ENCODE measurements at places on chromosomes 5 and 9.

- peak; percentile 45 for DNase-seq
Measured at GRCh38 chr5:18314192-18314778, 680.0 kb downstream of the TAF11L14 start.

DNA sequence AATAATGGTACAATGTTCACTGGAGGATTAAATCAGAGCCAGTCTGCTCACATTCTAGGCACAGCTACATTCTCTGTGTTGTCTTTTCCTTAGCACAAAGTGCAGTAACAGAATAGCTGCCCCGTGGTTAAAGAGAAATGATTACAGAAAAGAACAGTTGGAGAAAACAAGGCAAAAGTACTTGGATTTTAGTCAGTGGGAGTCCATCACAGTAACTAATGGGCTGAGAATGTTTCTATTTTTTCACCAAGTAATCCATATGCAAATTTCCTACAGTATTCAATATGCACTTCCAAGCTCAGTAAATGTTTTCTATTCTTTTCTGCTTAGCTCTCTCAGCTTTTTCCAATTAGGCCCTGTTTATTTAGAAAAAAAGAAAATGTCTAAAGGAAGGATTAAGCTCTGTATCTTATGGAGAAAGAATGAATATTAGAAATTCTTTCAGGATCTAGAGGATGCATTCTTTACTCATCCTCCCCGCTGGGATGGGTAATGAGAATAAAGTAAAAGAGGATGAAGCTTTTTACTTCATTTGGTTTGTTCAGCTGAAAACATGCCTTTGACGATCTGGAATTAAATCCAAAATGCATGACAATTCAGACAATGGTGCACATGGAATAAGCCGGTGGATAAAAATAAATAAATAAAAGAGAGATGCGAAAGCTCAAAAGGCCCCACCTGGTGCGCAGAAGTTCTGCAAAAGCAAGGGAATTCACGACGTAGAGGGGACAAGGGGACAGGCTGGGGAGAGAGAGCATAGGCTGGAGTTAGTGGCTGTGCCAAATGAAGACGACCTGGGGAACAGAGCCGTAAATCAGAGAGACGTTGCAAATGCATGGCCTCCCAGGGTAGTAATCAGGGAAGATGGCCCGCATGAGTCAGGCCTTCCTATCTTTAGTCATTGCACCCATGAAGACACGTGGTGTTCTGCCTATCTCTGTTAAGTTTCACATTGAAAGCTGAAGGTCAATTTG is 345.2 kb downstream of the GLIS3 start:
- no peak for DNase-seq

- no peak for DNase-seq
Measured at GRCh38 chr9:90929626-90930025, 128.0 kb downstream of the SYK start.

DNA sequence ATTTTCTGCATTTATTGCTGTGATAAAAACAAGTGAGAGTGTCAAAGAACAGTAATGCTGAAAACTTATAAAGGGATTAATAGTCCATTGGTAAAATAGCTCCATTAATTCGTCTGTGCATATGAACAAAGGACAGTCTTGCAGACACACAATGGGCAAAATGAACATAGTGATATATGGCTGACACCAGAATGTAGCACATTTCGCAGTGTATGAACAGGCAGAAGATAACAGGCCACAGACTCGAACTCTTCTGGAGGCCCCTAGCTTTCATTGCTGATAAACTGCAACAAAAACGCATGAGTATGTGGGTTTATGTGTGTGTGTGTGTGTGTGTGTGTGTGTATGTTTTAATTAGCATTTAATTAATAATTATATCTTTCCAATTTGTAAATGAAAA is 354.8 kb downstream of the TAF11L14 start:
- DNase-seq = no peak

- peak; percentile 82 for DNase-seq
Measured at GRCh38 chr9:114371973-114372917, 15.5 kb downstream of the AKNA start.

DNA sequence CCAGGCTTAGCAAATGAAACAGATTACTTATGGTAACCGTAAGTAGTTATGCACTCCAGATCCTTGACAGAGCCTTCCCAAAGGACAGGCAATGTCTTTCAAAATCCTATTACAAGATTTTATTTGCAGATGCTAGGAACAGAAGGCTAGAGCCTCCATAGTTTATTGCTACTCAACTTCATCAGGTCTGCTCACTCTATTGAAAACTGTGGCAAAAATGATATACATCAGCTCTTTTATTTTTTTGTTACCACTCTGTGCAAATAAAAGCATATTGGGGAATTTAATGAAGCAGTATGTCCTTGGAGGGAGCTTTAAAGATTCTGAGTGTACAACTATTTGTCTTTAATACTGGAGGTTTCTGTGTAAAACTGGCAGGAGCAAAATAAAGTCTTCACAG is 46.5 kb downstream of the SLC44A1 start:
- no peak for DNase-seq

- DNase-seq = no peak
Measured at GRCh38 chr5:4089087-4089486, 493.5 kb downstream of the IRX1 start.

DNA sequence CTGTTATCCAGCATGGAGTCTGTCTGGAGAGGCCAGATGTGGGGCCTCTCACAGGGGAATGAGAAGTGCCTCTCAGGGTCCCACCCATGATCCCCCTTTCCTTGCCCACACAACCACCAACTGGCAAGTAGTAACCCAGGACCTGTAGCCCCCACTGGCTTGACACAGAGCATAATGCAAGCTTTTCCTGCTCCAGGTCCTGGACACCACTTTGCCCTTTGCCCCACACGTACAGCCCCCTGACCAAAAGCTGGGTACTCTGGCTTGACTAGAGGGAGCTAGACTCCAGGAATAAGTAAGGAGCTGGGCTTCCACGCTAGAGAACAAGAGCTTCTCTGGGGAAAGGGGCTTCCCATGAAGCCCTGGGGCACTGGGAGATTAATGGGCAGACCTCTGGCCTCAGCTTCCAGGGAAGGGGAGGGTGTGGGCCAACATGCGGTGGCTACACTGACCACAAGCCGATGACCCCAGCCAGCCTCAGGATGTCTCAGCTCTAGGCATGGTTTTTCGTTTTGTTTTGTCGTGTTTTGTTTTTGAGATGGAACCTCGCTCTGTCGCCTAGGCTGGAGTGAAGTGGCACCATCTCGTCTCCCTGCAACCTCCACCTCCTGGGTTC is 109.5 kb downstream of the C9orf50 start:
- DNase-seq = no peak

DNA sequence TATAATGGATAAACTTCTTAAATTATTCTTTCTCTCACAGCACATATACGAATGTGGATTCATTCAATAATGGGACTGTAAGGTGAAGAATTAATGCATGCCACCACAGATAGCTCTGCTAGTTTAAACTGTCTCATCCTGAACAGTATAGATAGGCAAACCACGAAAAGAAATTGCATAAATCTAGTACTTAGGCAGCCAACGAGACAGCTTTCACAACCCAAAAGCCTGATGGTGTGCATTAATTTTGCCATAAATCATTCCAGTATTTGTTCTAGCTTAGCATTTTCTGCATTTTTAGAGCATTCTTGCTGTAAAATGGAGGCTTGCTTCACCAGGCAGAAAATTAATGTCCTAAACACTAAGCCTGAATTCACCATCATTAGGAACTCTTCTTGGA is 834.2 kb upstream of the DMAC1 start:
- no peak for DNase-seq

GRCh38 chr9:124468061-124468740 is 17.9 kb downstream of the ADGRD2 start:
- DNase-seq = no peak

DNA sequence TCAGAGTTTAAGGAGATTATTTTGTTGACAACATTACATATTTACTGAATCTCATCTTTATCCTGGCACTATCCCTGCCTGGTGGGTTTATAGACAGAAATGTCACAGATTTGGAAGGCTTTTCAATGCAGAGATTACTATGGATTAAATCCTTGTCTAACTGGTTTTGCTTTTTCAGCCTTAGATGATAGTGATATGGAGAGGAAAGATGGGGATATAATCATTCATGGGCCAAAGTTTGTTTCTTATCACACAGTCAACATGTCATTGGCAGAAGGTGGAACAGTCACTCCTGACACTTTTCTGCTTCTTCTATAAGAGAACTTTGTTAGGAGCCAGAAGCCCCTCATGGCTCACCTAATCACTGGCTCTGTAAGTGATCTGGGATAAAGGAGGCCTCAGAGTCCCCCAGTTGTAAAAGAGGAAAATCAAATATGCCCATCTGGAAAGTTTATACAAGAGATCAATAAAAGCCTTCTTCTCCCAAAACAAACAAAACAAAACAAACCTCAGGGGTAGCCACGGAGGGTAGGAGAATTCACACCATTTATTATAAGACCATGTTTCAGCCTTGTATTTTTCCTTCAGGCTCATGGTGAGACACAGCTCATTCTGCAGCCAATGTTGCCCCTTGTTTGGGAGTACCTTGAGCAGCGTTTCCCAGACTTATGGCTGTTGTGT is 101.2 kb downstream of the PCSK1 start:
- DNase-seq = no peak

DNA sequence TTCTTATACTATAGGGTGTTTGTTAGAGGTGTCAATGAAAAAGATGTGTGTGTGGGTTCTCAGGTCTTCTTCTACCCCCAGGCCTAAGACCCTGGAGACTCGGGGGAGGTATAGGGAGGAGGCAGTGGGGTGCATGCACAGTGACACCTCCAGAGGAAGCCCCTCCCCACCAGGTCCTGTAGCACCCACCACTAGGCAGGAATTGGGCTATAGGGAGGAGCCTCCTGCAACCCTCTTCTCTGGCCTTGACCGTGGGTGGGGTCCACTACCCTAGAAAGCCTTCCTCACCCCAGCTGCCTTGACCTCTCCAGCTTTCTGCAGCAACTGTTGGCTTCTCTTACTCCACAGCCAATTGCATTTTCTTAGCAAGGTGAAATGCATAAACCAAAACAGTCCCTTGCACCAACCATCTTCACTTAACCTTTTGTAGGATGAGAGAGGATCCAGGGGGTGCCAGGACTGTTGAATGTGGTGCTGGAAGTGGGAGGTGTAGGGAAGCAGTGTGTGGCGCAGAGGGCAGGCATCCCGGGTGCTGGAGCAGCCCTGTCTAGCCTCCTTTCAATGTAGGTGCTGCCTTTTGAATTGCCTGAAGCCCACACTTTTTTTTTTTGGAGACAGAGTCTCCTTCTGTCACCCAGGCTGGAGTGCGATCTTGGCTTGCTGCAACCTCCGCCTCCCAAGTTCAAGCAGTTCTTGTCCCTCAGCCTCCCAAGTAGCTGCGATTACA is 128.5 kb downstream of the RGS3 start:
- no peak for DNase-seq

Data from MCF 10A (cell line).